A172 (cell line): ENCODE measurements at places on chromosomes 6 and 20.

- DNase-seq: no peak
Observed at GRCh38 chr6:131048933-131049515, 14.0 kb downstream of the EPB41L2 start.

GRCh38 chr20:25706793-25707192 lies 10.1 kb upstream of the ZNF337 start:
- peak; percentile 21 for DNase-seq

GRCh38 chr6:1986454-1987243 lies 258.8 kb downstream of the GMDS start:
- DNase-seq: no peak

- DNase-seq: no peak
Observed at GRCh38 chr6:121641158-121641557, 205.7 kb downstream of the GJA1 start.

DNA sequence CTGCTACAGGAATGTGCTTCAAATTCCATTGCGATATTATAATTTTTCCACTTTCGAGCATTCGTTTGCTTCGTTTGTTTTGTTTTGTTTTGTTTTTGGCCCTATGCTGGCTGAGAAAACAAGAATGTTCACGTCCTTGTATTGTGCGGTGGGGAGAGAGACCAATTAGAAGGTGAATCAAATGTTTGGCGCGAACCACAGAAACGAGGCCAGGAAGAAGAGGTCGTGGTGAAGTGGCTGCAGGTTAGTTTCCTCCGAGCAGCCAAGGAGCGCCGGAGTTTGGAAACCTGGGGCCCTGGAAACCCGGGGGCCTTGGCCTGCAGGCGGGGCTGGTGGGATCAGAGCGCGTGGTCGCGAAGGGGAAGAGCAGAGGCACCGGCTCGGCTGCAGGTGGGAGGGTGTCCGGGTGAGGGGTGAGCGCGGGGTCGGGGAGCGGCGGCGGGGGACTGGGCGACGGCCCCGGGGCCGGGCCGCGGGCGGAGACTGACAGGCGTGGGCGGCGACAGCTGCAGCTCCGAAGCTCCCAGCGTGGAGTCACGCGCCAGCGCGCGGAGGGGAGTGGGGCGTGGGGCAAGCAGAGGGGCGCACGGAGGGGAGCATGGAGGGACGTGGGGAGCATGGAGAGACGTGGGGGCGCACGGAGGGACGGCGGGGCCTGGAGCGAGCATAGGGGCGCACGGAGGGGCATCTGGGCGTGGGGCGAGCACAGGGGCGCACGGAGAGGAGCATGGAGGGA lies 141.5 kb upstream of the PDE10A start:
- DNase-seq: no peak

DNA sequence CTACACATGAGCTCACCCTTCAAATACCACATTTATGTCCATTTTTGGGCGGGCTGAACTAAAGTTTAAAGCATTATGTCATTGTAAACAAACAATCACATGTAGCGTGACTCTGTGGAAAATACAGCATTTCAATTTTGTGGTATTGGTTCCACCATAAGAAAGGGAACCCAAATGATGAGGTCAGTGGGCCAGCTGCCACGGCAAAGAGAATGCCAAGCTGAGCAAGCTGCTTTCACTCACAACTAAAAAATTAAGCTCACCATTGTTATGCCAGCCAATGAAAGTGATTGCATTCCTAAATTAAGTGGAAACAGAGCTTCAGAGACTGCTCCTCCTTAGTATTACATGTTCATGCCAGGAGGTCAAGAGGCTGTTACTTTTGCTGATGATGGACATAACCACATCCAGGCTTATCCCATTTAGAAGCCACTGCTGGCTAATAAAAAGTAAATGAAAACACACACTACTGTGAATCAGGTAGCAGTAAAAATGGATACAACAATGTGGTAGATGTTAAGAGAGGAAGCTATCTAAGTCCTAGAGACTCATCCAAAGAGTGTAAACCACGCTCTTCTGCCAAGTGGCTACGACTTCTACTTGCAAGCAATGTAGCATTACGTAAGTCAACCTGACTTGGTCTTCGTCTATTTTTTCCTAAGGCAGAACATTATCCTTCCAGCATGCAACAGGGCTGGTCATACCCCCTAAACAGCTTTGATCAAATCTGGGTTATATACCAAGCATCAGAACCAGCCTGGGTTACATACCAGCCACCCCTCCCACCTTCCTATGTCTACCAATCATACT lies 164.8 kb downstream of the BACH2 start:
- DNase-seq: peak; percentile 5
